GM12892 (cell line): ENCODE measurements at places on chromosomes 16 and 17.

DNA sequence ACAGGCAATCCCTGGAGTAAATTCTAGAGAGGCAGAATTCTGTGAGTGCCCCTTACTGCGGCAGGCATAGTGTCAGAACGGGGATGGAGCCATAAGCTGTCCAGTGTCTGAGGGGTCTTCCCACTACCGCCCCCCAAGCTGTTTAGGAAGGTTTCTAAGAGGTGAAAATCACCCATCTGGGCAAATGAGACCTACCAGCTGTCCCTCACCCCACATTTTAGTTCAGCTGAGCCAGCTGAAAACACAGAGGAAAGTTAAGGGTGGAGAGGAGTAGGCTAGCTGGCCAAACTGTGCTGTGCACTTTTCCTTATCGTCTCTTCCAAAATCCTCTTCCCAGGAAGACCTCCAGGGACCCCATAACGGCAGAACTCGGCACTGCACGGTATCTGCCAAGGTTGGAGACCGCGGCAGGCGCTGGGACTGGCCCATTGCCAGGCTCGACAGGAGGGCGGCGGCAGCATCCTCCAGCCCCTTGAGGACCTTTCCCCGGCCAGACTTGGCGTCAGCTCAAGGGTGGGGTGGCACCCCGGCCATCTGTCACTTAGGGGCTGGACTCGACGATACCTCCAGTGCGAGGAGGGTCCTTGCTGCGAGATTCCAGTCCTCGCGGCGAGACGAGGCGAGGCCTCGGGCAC, 955 bp downstream of the ACLY start:
- DNase-seq, result no peak

DNA sequence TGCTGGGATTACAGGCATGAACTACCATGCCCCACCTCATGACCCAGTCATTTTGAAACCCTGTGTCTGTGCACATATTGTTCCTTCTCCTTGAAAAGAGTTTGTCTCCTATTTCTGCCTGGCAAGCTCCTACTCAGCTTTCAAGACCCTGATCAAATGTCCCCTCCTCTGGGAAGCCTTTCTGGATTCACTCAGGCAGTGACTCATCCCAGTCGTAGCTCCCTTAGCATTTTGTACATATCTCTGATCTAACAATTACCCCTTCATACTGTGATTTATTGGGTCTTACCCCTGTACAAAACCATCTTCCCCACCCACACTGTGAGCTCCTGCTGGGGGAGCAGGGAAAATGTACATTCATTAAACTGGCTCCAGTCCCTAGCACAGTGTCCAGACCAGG, 18.1 kb upstream of the ABCC12 start:
- no peak for DNase-seq

- DNase-seq, result no peak
These were observed 83.8 kb upstream of the ERCC4 start for GRCh38 chr16:13835935-13836730.

- DNase-seq, result no peak
These were observed 2.6 kb downstream of the DNAH2 start for GRCh38 chr17:7720125-7720524.

DNA sequence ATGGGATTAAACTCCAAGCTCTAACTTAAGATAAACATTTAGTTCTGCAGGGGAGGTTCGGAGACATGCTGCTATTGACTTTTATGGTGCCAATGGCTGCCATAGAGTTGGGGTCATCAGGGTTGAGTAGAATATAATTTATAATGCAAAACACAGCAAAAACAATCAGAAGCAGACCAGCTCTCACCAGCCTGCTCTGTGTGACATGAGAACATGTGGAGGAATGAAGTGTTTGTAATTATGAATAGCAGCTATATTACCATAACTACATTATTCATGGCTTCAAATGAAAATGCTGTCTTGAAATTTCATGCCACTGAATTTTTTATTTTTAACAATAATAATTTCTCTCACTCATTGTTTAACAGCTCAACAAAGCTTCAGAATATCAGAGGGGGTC, 645.6 kb upstream of the CDH8 start:
- DNase-seq, result no peak

- DNase-seq, result no peak
These were observed 48.1 kb downstream of the HS3ST2 start for GRCh38 chr16:22862046-22862445.

DNA sequence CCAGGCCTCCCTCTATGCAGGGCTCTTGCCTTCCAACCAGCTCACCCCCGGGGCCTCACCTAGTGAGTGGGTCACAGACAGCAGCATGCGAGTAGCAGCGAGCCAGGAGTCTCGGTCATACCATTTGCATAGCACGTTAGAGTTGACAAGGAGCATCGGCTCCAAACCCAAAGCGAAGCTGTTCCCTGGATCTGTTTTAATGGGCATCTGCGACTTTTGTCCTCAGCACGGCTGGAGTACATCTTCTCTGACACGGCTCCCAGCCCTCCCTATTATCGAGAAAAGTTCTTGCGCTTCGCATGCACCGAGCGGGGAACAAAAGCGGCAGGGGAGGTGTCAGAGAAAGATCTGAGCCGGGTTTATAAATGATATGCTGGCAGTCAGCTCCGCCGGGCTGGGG, 253.3 kb downstream of the MAF start:
- no peak for DNase-seq

- DNase-seq, result no peak
These were observed 11.8 kb downstream of the HASPIN start for GRCh38 chr17:3735515-3735914.

GRCh38 chr17:41456204-41456603, 11.0 kb downstream of the KRT32 start:
- DNase-seq, result no peak

DNA sequence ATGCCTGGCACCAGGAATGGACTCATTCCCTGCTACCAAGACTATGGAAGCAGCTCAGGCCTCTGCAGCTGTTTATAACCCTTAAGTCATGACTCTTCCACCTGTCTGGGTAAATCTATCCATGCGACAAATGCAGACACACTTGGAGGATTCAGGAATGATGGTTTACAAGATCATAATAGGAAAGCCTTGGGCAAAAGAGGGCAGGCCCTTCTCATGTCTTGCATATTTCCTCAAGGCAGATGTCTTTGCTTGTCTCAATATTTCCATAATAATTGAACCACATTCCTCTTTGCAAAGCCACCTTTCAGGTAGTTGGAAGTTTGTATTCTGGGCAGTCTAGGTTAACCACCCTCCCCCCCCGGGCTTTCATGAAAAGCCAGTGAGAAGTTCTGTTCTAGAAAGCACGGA, 884 bp upstream of the JPT1 start:
- no peak for DNase-seq

DNA sequence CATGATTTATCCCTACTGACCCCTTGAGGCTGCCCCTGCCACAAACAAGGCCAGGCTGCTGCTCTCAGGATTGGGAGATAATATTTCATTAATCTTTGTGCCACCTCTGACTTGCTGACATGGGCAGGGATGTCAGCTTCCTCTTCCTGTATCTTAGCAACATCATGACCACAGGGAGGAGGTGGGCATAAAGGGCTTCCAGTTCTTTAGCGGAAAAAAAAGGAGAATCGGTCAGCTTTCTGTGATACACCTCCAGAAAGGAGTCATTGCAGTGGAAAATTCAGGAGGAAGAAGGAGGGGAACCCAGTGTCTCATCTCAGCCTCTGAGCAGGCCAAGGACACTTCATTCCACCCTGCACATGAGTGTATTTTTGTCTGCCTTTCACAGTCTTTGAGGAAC, 206.8 kb upstream of the SDK2 start:
- DNase-seq, result no peak

- no peak for DNase-seq
These were observed 2.4 kb downstream of the TBX4 start for GRCh38 chr17:61454381-61455323.

- DNase-seq, result no peak
These were observed 158.8 kb upstream of the GSE1 start for GRCh38 chr16:85454171-85454872.

DNA sequence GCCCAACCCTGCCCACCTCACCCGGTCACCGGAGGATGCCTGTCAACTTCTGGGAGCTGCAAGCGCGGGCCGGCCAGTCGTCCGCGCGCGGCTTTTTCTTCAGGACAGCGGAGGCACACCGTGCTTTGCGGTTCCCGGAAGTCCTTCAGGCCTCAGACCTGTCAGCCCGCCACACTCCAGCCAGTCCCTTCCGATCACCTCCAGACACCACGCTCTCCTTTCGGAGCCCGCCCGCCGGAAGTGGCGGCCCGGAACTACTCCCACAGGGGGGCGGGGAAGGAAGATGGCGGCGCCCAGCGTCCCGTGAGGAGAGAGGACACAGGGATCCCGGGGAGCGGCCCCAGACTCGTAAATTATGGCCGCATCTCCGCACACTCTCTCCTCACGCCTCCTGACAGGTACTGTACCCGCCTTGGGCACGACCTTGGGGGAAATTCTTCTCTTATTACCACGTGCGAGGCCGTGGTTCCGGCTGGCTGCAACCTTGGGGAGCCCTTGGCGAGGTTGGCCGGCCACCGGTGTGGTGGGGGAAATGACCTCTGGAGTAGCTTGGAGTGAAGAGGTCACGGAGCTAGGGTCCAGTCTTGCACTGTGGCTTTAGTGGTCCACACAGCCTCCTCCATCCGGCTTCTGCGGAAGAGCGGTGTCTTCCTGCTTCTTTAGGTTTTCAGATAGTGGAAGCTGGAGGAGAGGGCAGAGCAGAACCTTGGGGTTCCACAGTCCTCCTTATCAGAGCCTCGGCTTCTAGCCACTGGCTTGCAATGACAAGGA, at the start of gene COX10:
COX10 (plus strand) TSS at position 254 of the 771 bp plus-strand sequence; CDS start at position 356, 102 bp downstream.
- DNase-seq, result peak; percentile 66

- DNase-seq, result peak; percentile 69
These were observed 64.1 kb downstream of the PLD6 start for GRCh38 chr17:17141860-17142552.

DNA sequence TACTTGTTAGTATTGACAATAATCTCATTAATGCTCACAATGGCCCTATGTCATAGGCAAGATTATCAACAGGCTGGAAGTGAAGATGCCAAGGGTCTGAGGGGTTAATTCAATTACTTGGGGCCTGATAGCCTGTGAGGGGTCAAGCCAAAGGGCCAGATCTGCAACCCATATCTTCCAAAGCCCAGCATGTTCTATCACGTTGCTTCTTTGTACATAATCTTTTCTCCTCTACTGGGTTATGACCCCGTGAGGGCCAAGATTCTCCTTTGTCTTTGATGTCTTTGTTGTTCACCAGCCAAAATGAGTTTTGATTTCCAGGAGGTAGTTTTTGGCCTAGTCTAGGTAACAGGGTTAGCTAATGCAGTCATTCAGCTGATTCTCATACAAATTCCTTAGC, 347.2 kb downstream of the UTP18 start:
- no peak for DNase-seq

DNA sequence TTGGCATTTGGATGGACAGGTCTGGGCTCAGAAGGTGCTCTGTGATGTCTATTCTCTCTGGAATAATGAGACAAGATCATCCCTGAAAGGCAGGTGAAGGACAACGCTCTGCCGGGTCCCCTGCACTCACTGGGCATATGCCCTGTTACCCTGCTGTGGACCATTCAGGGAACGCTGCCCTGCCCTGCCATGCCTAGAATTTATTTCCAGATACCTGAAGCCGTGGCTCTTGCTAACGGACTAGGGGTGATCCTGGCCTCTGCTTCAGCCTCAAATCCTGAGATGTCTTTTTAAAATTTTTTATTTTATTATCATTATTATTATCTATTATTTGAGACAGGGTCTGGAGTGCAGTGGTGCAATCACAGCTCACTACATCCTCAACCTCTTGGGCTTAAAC, 3.9 kb downstream of the SLC5A11 start:
- no peak for DNase-seq

DNA sequence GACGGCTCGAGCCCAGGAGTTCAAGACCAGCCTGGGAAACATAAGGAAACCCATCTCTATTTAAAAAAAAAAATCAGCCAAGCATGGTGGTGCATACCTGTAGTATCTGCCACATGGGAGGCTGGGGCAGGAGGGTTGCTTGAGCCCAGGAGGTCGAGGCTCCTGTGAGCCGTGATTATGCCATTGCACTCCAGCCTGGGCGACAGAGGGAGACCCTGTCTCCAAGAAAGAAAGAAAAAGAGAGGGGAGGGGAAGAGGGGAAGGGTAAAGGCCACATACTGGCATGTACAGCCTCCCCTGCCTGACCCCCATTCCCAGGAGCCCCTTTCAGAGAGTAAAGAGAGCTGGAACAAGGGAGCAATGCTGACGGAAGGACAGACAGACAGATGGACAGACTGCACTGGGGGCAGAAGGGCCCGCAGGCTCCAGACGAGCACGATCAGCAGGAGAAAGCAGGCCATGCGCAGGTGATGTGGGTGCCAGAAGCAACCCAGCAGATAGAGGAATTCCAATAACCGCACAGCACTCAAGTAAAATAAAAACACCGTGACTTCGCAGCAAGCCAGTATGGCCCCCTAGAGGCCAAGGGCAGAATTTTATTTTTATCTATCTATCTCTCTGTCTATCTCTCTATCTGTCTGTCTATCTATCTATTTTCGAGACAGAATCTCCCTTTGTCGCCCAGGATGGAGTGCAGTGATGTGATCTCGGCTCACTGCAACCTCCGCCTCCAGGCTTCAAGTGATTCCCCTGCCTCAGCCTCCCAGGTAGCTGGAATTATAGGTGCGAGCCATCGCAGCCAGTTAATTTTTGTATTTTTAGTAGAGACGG, 27.1 kb upstream of the SNN start:
- no peak for DNase-seq

DNA sequence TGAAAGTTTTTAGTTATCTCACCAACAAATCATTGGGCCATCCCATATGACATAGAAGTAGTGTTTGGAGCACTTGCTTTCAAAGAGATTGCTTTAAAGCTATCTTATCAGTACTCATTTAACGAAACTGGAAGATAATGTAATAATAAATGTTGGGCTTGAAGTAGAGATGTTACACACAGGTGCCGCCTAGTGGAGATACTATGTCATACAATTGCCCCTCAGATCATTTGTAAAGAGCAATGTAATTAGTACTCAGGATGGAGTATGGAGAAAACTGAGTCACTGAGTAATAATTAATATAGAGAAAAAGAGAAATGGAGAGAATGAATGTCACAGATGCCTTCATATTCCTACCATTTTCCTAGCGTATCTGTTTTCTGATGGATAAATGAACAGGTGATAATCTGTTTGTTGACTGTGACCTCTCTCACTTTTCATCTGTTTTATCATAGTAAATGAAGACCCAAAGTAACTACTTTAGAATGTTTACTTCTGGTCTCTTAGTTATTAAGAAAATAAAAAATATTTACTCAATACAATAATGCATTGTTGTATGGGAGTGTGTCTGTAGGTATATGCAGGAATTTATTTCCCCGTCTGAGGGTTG, 80.4 kb downstream of the EFCAB5 start:
- DNase-seq, result no peak

DNA sequence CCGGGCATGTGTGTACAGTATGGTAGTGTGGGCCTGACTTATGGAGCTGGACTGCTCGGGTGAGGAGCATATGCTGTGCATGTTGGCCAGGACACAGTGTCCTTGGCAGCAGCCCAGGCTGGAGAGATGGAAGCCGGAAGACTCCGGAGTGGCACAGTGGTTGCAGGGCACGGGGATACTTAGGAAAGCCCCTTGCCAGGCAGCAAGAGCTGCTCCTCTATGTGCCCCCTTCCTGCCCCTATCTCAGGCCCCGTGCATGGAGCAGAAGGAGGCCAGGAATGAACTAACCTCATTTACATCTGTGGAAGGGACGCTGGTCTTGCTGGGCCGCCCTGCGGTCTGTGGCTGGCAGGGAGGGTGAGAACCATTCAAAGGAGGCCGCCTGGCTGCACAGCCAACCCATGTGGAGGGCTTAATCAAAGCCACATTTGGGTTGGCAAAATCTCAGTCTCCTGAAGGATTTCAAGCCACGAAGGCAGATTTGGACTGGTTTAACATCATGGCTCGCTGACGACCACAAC, 32.2 kb upstream of the RCVRN start:
- DNase-seq, result no peak
